ENCODE measurements at places on chromosomes 1 and 21. TPM values are rescaled to one million over a fixed set of nuclear protein-coding genes. Genes with fewer than 3 reads are reported as not detected.

TTC22 gene
- not detected for total RNA-seq

MCOLN2 gene
- not detected for total RNA-seq

LCE1E gene
- not detected for total RNA-seq

ADGRL2 gene
- total RNA-seq: 57.7 TPM

SPTA1 gene
- 0.20 TPM for total RNA-seq

C1QC gene
- total RNA-seq: not detected

PLA2G2D gene
- total RNA-seq: not detected

ATP1A2 gene
- total RNA-seq: not detected

CHIA gene
- not detected for total RNA-seq
